Activated CD4-positive, alpha-beta T cell treated with anti-CD3 and anti-CD28 coated beads, Interleukin-10, Interleukin-2, amounts not matched to agents 100 ng/mL and 50 ng/mL, durations not matched to agents 16 hours and 8 hours (primary cell): ENCODE measurements at places on chromosomes 16 and 17.

GRCh38 chr17:7219229-7219811 is 316 bp downstream of the DLG4 start:
- DNase-seq, result no peak

DNA sequence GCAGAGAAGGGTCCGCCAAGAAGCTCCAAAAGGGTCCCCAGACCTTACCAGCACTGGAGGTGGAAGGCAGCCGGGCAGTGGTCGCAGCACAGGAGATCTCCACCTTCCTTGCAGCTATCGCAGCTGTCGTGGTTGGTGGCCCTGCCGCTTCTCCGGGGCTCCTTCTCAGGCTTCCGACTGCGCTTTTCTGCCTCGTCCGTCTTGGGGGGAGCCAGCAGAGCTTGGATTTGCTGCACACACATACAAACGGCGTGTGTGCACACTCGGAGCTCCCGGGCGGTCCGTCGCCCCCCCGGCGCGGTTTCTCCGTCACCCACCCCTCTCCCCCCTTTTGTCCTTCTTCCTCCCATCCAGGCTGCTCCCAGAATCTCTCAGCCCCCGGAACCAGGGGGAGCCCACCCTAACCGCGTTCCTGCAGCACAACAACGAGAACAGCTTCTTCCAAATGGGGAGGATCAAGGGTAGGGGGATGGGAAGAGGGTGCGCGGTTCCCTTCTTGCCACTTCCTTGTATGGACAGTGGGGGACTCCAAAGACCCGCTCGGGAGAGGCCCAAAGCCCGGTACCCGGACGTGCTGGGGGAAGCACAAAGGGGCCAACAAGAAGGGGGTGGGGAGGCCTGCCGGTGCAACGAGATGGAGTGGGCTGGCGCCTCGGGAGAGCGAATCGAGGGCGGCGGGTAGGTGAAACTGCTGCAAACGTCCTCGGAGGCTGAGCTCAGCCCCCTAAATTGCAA is 1.1 kb downstream of the PHF12 start:
- peak; percentile 64 for DNase-seq

- DNase-seq, result no peak
Measured at GRCh38 chr17:1110541-1110861, 69.3 kb downstream of the ABR start.

DNA sequence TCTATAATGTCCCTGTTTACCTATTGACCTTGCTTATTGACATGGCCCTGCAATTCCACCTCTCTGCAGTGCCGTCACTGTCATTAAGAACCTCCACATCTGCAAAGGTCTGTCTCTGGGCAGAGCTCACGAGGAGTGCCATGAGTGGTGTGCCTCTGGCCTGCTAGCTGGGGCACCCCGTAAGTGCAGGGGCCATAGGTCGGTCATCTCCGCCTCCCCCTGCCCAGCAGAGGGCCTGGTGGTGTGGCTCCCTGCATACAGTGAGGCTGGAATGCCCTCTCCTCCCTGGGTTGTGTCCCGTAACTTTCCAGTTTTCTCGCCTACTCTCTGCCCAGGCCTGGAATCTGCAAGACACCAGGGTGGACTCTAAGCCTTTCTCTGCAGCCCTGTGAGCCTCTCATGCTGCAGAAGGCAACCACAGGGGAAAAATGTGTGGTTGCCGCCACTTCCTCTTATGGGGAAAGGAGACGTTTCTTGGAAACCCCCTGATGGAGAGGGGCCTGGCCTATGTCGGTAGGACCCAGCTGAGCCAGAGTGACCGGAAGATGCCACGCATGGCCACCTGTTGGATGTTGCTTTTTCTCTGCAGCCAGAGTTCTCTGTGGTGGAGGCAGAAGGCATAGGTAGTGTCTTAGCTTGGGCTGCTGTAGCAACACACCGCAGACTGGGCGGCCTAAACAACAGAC is 2.7 kb upstream of the SNX20 start:
- peak; percentile 87 for DNase-seq

DNA sequence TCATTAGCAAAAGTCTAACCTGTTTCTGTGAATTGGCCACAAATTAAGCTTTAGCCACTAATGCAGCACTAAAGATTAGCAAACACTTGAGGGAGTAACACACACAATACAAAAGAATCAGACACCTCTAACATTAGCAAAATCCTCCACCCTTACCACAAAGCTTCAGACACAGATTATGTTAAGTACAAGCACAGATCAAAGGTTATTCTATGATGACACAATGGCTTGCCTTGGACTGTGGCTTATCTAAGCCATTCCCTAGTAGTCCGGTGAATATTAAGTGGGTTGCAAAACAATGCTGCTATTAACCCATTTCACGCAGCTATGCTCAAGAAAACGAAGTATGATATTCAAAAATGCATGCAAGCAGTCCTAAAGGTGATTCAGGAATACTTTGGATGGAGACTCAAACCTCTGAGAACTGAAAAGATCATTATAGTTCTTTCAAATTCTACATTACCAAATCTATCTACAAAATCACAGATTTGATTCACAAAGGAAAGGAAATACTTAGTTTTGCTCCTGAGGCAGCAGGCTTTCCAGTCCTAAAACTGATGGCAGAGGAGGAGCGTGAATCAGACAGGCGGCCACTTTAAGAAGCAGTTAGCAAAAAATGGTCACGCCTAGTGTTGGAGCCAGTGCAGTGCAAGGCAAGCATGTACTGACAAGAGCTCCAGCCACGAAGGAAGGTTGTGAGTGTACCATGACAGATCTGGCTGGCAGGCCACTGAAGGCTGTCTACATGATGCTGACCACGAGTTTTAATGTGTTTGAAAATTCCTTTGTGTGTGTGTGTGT is 67.2 kb downstream of the PARN start:
- no peak for DNase-seq

- no peak for DNase-seq
Measured at GRCh38 chr17:13785981-13786598, 184.4 kb upstream of the HS3ST3A1 start.

DNA sequence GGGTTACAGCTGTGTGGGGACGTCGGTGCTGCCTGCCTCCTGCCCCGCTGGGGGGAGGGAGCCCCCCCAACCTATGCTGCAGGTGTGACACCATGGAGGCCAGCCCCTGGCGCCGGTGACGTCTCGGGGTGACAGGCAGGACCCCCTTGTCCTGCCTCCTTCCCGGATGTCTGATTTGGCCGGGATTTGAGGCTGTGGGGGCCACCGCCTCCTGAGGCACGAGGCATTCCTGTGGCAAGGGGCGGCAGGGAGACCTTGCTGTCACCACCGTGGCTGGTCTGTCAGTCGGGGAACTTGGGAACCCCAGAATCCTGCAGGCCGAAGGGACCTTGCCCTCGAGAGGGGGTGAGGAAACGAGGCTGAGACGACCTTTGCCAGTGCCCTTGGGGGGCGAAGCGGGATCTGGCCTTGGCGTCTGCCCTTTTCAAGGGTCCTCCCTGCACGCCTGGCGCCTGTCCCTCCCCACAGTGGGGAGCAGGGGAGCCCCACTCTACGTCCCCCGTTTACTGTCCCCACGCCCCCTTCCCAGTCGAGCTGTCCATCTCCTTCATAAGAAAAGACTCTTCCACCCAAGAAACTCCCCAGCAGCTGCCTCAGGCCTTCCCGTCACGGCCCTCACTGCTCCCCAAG is 74.4 kb downstream of the METRNL start:
- DNase-seq, result no peak

DNA sequence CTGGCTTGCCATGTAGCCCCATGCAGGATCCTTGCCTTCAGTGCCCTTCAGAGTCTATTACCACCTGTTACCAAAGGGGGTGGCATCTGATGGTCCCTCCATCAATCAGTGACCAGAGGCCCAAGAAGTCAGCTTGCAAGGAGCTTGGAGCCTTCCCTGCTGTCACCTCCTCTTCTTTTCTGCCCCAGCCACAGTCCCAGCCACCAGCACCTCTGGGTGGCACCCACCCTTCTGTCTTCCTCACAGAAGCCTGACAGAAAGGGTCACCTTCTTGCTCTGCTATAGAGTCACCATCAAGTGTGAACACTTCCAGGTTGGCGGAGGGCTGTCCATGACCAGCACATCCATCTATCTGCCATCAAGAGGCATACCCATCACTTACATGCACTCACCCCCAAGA is 203.2 kb downstream of the SALL1 start:
- DNase-seq, result no peak

- no peak for DNase-seq
Measured at GRCh38 chr17:20045476-20045875, 36.3 kb downstream of the SPECC1 start.

- DNase-seq, result no peak
Measured at GRCh38 chr17:56641894-56642293, 48.4 kb downstream of the NOG start.

DNA sequence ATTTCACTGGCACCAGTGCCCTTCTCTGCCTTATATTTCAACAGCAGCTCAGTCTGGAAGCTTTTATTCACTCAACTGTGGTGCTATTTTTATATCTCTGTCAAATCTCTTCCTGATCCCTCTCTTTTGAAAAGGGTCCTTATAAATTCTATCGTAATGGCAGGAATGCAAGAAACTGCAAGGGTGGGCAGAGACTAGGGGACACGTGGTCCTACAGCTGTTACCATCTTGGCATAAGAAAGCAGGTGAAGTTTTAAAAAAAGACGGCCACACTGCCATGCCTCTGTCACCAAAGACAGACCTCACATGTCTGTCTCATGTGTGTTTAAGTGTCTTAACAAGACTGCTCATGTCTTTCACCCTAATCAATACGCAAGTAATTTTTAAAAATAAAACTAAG is 368.4 kb upstream of the CDH11 start:
- DNase-seq, result no peak

DNA sequence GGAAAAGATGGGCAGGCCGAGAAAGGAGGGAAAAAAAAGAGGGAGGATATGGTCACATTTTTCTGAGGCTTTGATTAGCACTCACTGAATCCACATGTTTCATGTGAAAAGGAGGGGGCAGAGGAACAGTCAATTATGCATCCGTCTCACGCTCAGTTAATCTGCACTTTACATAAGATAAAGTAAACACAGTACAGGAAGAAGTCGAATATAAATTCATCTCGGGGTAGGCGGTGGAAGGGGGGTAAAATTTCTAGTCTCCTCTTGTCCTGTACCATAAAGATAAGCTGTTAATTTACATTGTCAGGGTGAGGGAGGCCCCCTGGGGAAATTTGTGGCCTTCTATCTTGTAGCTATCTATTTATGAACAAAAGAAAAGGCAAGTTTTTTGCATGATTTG is 73.1 kb upstream of the CES5A start:
- DNase-seq, result no peak

DNA sequence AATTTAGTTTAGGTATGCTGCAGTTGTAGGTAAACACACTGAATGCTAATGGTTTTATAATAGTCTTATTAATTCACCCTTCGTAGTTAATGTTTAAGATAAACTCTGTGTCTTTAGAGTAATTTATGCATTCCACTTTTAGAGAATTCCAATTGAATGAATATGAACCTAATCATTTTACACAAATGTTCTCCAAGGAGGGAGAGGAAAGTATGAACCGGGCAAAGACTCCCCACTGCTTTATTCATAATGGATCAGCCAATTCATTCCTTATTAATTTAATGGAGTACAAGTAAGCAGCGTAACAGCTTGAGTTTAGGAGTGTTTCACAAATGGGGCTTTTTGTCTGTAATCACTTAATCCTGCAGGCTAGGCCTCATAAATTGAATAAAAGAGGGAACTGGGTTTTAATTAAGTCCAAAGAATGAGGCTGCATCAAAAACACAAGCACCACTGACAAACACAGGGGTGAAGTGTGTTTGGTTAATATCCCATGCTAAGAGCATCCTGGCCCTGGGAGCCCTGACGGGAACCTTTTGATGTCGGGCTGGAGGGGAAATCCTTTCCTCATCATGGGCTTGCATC is 375.7 kb upstream of the DYNLRB2 start:
- DNase-seq, result no peak
